ENCODE measurements at places on chromosomes 11 and 22.

DNA sequence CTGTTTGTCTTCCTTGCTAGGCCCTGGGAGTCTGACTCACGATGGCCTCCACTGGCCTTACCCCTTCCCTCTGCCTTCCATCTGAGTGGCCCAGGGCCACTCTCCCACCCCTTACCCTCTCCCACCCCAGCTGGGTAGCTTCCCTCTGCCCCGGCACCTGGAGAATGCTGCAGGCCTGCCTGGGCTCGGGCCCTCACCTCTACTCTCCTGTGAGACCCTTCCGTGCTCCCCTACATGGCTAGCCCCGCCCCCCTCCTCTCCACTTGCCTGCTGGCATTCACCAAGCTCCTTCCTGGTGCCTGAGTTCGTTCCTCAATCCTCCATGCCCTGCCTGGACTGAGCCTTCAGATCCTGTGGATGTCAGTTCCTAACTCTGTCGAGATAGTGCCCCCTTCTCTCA is 8.7 kb downstream of the RAB36 start:
- no peak for DNase-seq

GRCh38 chr11:111696556-111696955 is 69.6 kb downstream of the PPP2R1B start:
- no peak for DNase-seq

DNA sequence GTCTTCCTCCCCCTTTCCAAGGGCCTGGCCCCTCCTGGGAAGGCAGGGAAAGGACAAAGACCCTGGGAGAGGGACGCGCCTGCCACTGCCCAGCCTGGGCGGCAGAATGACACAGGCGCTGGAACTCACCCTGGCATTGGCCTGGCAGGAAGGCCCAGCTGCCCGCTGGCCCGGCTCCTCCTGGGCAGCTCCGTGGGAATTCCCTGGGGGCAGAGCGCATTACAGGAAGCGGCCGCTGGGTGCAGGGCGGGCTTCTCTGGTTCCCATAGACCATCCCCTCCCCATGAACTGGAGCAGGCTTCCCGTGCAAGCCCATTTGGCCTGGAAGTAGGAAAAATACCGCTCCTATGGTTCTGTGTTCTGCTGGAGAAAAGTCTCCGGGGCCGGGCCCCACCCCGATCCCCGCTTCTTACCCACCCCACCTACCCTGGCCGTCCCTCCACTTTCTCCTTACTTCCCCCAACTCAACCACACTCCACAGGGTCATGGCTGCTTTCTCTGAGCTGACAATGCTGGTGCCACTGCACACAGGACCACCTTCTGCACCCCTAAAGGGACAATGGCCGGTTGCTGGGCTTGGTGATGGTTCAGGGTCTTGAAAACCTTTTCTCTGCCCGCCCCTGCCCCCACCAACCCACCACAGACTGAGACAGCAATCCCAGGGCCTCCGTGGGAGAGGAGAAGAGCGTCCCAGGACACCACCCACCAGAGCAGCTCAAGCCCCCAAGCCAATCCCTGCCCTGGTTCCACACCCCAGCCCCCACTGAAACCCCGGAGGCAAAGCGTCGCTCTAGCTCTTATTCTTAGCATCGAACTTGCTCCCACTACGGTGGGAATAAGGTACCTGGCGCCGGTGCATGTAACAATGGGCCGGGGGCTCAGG is 58.9 kb downstream of the LINC01488 start:
- no peak for DNase-seq

GRCh38 chr11:30172883-30173311 is 57.9 kb upstream of the FSHB start:
- DNase-seq: no peak

GRCh38 chr22:32674925-32675825 is 126.3 kb upstream of the TIMP3 start:
- no peak for DNase-seq

DNA sequence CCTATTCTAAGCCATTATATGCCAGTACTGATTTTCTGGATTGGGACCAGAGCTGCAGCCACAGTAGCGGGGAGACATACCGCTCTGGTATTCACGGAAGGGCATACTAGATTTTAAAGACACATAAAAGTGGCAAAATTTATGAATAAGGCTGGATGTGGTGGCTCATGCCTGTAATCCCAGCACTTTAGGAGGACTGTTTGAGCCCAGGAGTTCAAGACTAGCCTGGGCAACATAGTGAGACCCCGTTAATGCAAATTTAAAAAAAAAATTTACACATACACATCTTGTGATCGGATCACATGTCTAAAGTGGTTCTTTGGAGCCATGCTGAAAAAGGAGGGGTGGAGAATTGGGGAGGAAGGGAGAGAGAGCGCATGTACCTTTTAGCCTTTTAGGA is 9.0 kb downstream of the RPL27A start:
- DNase-seq: no peak

- DNase-seq: no peak
Measured at GRCh38 chr22:19451570-19451969, 4.1 kb upstream of the C22orf39 start.

DNA sequence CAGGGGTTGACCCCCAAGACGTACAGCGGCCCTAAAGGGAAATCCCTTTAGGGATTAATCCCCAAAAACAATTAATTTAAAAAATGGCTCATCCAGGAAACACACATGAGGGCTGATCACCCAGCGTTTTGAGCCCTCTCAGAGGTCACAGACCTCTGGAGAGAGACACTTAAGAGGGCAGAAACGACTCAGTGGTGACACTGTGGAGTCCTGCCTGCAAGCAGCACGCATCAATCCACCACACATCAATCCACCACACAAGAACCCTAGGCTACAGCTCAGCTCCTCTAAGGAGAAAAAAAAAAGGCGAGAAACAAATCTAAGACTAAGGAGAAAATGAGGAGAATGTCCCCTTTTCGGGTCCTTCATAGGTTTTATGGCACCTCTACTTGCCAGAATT is 12.5 kb upstream of the SELENOH start:
- DNase-seq: no peak

DNA sequence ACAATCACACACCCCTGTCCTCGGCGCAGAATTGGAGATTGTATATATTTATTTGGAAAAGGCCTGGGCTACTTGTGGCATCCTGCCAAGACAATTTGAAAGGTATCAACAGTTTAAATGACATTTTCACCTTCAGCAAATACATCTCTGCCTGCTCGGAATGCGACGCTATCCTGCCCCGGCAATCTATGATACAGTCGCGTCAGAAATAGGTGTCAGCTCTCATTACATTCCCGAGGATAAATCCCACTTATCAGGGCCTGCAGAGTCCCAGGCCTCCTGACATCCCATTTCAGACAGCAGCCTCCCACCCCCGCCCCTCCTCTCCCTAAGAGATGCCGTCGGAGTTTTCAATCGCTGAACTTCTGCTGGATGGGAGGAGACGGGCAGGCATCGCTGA is 114.7 kb downstream of the BRD1 start:
- no peak for DNase-seq

- DNase-seq: no peak
Measured at GRCh38 chr11:965206-965775, 39.6 kb downstream of the AP2A2 start.

DNA sequence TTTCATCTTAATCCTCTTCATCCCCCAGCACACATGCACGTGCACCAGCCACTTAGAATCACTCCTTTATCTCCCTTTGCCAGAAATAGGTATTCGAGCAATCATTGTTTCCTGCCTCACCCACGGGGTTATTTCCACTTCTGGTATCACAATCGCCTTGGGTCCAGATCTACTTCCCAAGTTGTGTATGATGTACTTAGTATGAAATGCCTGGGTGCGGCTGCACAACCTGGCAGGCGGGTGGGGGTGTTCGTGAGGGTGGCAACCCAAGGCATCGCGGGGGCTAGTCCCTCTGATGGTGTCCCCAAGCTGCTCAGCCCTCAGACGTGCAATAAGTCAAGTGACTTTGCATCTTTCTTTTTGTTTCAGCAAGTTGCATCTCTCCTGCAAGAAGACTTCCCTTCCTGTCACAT is 475.6 kb downstream of the MIAT start:
- DNase-seq: no peak

DNA sequence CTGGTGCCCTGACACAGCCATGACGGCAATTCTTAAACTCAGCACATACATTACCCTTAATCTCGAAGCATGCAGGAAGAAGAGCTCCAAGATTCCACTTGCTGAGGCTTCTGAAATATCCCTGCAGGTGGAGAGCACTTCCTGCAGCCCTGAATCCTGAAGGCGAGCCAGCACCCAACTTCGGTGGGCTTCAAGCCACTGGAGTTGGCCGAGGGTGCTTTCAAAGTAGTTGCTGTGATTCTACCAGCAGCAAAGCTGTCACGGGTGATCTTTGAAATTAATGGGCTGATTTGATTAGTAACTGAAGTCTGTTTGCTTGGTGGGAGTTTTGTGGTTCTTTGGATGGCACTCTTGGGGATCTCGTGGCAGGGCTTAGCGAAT is 9.0 kb upstream of the FTH1 start:
- no peak for DNase-seq

DNA sequence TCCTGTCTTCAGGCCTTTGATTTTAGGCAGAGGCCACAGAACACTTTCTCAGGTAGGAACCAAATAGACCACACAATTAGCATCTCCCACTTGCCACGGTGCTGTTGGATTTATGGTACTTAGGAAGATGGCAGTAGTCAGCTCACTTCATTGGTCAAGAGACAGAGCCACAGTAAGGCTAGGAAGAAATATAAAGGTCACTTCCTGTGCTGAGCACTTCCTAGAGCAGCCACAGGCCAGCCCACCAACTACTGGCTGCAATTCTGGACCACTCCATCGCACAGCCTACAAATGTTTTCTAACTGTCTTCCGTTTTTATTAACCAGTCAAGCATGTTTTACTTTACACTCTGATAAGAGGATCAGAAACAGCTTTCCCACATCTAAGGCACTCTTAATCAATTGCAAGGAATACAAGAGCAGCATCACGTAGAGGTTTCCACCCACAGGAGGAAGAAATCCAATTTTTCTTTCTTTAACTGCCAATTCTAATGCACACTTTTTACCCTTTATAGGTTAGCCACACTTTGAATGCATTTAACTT is 54.7 kb downstream of the ABTB2 start:
- DNase-seq: no peak

DNA sequence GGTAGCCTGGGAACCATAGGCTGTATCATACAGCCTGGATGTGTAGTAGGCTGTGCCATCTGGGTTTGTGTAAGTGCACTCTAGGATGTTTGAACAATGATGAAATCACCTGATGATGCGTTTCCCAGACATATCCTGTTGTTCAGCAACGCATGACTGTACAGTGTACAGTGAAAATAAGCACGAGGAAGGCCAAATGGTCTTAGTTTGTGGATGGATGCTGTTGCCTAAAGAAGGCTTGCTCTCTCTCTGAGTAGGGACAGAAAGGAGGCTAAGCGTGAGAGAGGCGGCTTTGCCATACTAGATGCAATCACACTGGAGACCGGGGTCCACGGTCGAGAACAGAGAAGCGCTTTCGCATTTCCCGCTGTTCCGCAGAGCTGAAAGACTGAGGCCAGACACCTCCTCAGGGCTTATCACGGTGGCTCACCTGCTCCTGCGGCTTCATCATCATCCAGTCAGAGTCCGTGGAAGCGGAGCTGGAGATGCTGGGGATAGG is 27.6 kb upstream of the APLP2 start:
- no peak for DNase-seq

DNA sequence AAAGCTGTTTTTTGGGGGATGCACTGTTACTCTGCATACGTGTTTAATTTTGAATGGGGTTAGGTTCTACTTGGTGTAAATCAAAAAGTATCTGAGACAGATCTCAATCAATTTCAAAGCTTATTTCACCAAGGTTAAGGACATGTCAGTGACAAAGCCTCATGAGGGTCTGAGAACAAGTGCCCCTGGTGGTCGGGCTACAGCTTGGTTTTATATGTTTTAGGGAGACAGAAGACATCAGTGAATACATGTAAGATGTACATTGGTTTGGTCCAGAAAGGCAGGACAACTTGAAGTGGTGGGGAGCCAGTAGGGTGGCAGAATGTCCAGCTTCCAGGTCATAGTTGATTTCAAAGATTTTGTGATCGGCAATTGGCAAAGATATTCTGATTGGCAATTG is 262.9 kb downstream of the LUZP2 start:
- DNase-seq: no peak

- peak; percentile 39 for DNase-seq
Measured at GRCh38 chr22:42283278-42284201, 13.1 kb upstream of the TCF20 start.

DNA sequence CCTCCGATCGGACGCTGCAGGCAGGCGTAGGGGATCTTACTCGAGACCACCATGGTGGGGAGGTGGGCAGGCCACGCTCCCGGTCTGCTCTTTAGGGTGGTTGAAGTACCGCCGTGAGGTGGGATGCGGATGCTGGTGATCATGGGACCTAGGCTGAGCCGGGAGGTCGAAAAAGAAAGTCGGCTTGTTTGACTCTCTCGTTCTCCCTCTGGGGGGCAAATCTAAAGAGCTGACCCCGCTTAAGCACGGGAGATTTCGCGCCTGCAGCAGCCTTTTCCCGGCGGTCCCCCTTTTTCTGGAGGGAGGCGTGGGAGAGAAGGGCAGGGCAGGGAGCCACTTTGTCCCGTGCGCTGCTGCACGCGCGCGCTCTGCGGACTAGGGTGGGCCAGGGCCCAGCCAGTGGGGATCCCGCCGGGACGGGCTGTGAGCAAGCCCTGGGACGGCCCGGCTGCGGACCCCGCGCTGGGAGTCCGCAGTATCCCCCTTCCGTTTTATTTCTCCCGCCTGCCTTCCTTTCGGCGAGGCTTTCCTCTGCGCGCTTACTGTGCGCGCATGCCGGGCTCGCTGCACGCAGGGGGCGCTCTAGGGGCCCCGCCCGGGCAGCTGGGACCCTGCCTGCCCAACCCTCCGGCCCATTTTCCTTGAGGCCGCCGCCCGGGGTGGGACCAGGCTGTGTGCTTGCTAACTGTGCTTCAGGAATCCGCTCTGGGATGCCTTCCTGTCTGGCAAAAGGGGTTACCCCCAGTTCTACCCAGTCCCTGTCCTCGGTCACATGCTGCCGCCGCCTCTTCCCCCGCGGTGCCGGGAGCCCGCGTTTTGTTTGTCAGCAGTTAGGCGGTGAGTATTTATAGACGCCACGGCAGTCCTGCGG is 81.0 kb downstream of the PRR5L start:
- DNase-seq: peak; percentile 25

GRCh38 chr11:20113149-20113438 is 47.2 kb downstream of the DBX1 start:
- no peak for DNase-seq

GRCh38 chr11:1049911-1050580 is 13.5 kb upstream of the MUC6 start:
- DNase-seq: no peak

- DNase-seq: no peak
Measured at GRCh38 chr11:126840201-126840886, 160.2 kb downstream of the KIRREL3 start.

GRCh38 chr11:36469063-36469462 is 41.0 kb downstream of the TRAF6 start:
- no peak for DNase-seq

DNA sequence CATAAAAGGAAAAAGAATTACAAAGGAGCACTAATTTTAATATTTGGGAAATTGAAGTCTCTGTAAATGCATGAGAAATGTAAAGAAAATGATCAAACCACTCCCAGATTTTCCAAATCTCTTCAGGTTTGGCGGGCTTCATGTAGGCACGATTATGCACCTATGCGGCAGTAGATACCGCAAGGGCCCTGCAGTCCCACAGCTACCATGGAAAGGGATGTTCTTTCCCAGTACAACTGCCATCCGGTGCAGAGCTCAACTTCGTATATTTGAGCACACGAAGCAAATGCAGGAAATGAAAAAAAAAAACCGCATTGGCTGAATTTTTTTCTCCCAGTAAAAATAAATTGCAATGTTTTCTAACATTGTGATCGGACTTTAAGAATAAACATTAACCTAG is 1.4 kb downstream of the SLC17A6 start:
- DNase-seq: no peak
